Tibial nerve (tissue), 4 donors: ENCODE measurements at places on chromosomes 1 and 21. TPM values are rescaled to one million over a fixed set of nuclear protein-coding genes. Genes with fewer than 3 reads are reported as not detected.

GRCh38 chr1:81192647-81193642, 607.8 kb upstream of the ADGRL2 start:
- no peaks in the 10 kb centered on the region for H3K27me3 ChIP-seq
- no peaks in the 10 kb centered on the region for H3K4me1 ChIP-seq
- no peak overlapping the region for H3K27ac ChIP-seq
- H3K36me3 ChIP-seq, result no peaks in the 10 kb centered on the region

DNA sequence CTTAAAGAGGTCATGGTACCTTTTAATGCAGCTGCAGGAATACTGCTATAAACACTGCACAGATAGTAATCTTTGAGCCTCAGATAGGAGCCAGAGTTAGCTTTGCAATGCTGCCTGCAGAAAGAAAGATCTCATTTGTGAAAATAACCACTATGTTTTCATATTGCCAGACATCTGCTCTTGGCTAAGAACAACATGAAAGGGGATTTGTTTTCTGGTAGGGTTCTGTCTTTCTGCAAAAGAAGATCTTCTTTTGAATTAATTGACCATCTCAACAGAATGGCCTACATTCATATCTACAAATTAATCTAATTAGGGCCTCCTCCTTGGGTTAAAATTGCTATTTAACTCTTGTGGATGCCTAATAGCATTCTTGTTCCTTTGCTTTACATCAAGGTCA, 177.6 kb upstream of the DPYD start:
- DNase-seq, result no peak
- H3K4me1 ChIP-seq, result no peaks in the 10 kb centered on the region
- no peaks in the 10 kb centered on the region for H3K36me3 ChIP-seq
- H3K27me3 ChIP-seq, result no peaks in the 10 kb centered on the region
- H3K27ac ChIP-seq, result no peak overlapping the region

- H3K36me3 ChIP-seq, result no peaks in the 10 kb centered on the region
- H3K27ac ChIP-seq, result no peak overlapping the region
- DNase-seq, result no peak
- no peaks in the 10 kb centered on the region for H3K27me3 ChIP-seq
Observed at GRCh38 chr1:50710099-50710498, 250.0 kb downstream of the FAF1 start.

GRCh38 chr1:84174051-84174556, 30.0 kb downstream of the PRKACB start:
- H3K36me3 ChIP-seq, result no peaks in the 10 kb centered on the region
- H3K27me3 ChIP-seq, result no peaks in the 10 kb centered on the region
- H3K27ac ChIP-seq, result no peak overlapping the region
- no peak overlapping the region for H3K4me3 ChIP-seq

LCE1F gene
- not detected for total RNA-seq
